ENCODE measurements at places on chromosomes 7 and 10.

GRCh38 chr7:28570113-28570969, 158.0 kb downstream of the CREB5 start:
- DNase-seq, result no peak

GRCh38 chr7:126774077-126774476, 478.7 kb downstream of the GRM8 start:
- DNase-seq, result no peak

DNA sequence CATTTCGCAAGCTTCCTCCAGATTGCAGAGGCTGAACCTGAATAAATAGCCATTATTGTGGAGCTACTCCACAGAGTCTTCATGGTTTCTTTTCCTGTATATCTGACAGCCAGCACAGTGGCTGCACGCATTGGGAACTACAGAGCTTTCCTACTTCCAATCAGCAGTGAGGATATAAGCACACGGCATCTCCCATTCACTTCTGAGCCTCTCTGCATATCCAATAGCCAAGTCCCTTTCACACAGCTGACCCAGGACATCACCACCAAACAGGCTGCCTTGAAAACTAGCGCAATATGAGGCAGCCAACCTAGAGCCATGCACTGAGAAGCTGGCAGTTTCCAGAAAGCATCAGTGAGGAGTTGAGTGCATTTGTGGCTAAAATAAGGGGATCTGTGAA, 11.6 kb downstream of the C10orf90 start:
- no peak for DNase-seq

DNA sequence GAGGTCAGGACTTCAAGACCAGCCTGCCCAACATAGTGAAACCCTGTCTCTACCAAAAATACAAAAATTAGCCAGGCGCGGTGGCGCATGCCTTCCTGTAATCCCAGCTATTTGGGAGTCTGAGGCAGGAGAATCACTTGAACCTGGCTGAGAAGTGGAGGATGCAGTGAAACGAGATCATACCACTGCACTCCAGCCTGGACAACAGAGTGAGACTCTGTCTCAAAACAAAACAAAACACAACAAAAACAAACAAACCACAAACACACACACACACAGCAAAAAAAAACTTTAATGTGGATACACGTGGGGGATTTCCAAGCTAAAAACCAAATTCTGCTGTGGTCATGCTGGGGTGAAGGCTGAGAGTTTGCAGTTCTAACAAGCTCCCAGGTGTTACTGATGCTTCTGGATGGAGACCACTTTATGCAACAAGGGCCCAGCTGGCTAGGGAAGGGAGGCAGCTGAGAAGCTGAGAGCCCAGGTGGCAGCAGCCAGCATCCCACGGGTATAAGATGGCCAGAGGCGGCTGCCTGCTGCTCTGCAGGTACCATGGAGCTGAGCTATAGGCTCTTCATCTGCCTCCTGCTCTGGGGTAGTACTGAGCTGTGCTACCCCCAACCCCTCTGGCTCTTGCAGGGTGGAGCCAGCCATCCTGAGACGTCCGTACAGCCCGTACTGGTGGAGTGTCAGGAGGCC, at the start of gene ZP3:
Gene ZP3, plus strand, starts transcription at position 538 of the 699 bp plus-strand sequence. Its CDS starts 15 bp downstream, at position 553.
- DNase-seq, result no peak

GRCh38 chr7:98011996-98012395, 22.0 kb upstream of the OCM2 start:
- no peak for DNase-seq
